ENCODE measurements at places on chromosomes 11 and 22.
A peak's percentile ranks its signal among the peaks of the same experiment; 100 is the strongest.

DNA sequence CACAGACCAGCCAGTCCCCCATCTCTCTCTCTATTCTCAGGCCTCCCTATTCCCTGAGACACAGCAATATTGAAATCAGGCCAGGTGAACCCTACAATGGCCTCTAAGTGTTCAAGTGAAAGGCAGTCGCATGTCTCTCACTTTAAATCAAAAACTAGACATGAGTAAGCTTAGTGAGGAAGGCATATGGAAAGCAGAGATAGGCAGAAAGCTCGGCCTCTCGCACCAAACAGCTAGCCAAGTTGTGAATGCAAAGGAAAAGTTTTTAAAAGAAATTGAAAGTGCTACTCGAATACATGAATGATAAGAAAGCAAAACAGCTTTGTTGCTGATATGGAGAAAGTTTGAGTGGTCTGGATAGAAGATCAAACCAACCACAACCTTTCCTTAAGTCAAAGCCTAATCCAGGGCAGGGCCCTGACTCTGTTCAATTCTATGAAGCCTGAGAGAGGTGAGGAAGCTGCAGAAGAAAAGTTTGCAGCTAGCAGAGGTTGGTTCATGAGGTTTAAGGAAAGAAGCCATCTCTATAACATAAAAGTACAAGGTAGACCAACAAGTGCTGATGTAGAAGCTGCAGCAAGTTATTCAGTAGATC is 19.8 kb upstream of the MPZL2 start:
- no peak for DNase-seq

GRCh38 chr11:8033305-8034105 is 46.4 kb downstream of the EIF3F start:
- DNase-seq: peak; percentile 68

GRCh38 chr22:43275545-43276317 is 67.4 kb downstream of the SCUBE1 start:
- no peak for DNase-seq

- DNase-seq: no peak
Observed at GRCh38 chr11:46235777-46236688, 41.4 kb upstream of the CREB3L1 start.

DNA sequence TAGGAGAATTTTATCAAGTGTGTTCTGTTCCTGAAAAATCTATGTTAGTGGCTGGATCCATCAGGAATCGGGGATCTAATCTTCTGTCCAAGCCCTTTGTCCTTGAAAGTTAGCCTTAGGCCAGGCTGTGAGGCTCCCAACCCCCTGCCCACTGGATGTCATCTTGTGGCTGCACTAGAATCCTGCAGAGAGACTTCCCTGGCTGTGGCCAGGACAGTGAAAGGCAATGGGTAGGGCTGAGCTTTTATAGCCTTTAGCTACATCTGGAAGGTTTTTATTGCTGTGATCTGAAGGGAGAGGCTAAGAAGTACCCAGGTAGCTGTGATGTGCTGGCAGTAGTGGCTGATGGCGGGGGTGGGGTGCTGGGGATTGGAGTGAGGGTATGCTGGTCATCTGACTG is 2.1 kb downstream of the OAF start:
- no peak for DNase-seq

DNA sequence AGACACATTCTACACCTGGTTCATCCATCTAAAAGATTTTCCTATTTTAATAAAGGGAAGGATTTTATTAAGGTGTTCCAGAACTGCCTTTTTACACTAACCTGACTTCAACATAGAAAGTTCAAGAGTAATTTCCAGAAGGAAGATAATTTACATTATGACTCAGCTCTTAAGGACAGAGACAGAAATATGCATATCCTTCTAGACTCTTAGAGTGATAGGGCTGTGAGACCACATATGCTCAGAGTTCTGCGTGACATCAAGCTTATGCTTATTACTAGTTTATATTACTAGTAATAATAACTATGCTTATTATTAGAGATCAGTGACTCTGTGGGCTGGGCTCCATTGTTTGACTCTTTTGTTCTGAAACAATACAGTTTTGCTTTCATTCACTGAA is 4.6 kb downstream of the PDGFD start:
- DNase-seq: no peak

DNA sequence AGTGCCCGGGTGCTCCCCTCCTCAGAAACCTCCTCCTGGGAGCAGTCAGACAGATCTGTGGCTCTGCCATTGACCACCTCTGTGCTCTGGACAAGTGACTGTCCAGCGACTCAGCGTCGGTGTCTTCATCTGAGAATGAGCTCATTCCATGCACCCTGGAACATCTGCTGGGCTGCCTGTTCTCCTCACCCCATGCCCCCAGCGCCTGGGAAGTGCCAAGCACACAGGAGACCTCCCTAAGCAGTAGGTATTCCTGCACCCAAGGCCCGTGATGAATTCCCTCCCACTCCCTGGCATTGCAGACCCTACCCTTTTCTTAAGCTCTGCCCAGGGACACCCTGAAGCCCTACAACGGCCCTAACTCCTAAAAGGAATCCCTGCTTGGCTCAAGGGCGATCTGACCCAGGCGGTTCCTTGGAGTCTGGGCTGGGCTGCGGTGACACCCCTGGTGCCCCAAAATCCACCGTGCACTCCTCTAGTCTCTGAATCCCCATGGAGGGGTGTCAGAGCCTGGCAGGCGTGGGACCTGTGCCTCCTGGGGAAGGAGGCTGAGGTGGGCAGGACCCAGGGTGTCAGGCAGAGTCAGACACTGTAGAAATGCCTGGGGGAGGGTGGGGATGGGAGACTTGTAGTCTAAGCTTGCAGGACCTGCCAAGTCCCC is 92.0 kb downstream of the CEP164 start:
- no peak for DNase-seq

DNA sequence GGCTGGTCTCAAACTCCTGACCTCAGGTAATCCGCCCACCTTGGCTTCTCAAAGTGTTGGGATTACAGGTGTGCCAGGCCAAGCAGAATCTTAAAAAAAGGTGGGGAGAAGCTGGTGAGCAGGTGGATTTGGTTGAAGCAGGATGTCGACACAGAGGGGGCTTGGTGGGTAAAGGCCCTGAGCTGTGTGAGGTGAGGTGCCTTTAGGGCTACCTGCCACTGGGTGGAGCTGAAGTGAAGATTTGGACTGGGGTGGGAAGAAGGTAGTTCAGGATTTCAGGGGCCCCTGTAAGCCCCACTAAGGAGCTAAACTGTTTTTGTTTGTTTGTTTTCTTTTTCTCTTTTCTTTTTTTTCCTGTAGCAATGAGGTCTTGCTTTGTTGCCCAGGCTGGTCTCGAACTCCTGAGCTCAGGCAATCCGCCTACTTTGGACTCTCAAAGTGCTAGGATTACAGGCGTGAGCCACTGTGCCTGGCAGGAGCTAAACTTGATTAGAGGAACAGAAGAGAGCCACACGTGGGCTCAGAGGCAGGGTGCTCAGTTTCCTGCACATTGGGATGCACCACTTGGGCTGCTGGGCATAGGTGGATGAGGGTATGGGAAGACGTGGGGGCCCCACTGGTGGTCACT is 6.0 kb downstream of the P2RX6 start:
- DNase-seq: peak; percentile 70

DNA sequence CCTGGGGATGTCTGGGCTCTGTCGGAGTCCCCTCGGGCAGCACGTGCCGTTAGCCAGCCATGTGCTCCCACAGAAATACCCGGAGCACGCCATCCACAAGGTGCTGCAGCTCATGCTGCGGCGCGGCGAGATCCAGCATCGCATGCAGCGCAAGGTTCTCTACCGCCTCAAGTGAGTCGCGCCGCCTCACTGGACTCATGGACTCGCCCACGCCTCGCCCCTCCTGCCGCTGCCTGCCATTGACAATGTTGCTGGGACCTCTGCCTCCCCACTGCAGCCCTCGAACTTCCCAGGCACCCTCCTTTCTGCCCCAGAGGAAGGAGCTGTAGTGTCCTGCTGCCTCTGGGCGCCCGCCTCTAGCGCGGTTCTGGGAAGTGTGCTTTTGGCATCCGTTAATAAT is 24.1 kb downstream of the MCM5 start:
- no peak for DNase-seq

DNA sequence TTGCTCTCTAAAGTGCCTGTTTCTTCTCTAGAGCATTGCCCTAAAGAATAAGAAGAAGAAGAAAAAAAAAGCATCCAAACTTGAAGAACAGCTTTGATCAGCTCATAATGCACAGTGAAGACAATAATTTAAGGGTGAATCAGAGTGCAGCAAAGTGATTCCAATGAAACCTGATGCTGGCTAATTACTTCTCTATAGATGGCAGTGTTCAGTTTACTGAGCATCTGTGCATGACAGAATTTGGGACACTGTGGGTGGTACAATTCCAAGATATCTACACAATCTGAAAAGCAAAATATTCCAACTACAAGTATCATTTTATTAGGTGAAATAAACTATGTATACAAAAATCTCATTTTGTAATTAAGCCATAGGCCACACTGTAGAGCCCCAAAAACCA is 450.5 kb upstream of the CCDC90B start:
- peak; percentile 46 for DNase-seq

DNA sequence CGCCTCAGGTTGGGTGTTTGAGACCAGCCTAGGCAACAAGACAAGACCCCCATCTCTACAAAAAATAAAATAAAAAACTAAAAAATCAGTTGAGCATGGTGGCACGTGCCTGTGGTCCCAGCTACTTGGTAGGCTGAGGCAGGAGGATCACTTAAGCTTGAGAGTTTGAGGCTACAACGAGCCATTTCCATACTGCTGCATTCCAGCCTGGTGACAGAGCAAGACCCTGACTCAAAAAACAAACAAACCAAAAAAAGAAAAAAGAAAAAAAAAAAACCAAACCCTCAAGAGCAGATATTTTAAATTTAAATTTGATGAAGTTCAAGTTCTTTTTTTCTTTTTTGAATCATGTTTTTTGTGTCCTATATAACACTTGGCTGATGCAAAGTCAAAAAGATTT is 7.2 kb upstream of the CCDC83 start:
- no peak for DNase-seq

DNA sequence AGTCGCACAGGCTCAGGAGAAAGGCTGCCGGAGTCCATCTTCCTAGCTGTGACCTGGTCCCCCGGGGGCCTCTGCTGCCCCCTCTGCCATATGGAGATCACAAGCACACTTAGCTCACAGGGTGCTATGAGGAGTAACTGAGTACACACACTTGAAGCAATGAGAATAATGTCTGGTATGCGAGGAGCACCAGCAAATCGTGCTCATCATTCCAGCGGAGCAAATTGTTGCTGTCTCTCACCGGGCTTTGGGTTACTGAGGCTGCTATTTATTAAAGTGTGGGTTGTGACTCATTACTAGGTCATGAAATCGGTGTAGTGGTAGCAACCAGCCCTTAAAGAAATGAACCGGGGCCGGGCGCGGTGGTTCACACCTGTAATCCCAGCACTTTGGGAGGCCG is 48.1 kb upstream of the EIF3D start:
- no peak for DNase-seq

GRCh38 chr11:111586388-111586831 is 15.8 kb upstream of the SIK2 start:
- peak; percentile 74 for DNase-seq

DNA sequence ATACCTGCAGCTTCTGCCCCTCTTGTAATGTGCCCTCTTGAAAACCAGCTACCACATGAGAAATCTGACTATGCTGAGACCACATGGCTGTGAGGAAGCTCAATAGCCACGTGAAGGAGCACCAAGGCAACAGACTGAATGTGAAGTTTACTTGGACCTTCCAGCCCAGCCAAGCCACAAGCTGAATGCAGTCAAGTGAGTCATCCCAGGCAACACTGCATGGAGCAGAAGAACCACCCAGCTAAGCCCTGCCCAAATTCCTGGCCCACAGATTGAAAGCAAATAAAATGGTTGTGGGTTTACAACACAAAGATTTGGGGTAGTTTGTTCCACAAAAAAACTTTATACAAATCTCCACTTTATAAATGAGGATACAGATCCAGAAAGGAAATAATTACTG is 114.5 kb downstream of the TIMP3 start:
- DNase-seq: no peak

DNA sequence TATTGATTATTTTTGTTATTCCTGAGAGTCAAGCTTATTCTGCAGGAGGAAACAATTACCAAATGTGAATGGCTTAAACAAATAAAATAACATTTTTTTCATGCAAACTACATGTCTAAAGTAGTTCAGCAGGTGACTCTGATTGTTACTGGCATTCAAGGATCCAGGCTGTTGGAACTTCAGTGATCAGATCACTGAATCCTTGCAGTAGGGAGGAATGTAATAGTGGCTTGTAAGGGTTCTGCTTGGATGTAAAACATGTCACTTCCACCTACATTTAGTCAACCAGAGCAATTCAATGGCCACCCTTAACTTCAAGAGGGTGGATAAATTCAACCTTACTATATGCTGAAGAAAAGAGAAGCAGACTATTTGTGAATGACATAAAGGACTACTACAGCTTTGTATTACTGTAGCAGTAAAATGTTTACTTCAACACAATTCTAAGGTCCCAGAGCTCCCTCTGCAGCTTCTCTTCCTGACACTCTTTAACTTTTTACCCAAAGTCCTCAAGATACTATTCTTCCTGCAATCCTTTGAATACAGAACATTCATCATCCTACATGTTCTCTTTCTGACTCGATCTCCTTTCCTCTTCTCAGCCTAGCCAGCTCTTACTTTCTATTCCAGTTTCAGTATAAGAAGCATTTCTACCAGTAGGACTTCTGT is 284.0 kb downstream of the LRRC4C start:
- DNase-seq: no peak

- no peak for DNase-seq
Observed at GRCh38 chr22:28132466-28132865, 213.4 kb upstream of the PITPNB start.

DNA sequence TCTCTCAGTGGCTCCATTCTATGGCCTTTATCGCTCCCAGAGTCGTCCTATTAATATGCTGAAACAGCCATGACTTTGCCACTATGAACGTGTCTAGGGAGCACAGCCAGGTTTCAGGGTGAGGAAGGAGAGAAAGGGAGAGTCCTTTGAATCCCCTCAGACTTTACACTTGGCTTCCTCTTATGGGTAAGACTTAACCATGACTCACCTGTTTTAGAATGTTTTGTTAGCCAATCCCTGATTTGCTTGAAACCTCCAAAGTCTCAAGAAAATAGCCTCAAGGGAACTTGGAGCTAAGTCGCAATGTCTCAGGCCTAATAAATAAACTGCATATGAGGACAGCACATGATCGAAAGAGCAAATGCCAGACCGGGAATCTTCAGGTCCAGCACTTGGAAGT is 131.2 kb upstream of the RCN1 start:
- DNase-seq: no peak

- no peak for DNase-seq
Observed at GRCh38 chr22:36891646-36892045, 21.8 kb upstream of the CSF2RB start.

- no peak for DNase-seq
Observed at GRCh38 chr22:31881200-31881599, 63.1 kb upstream of the YWHAH start.

GRCh38 chr11:35717520-35717919 is 54.9 kb downstream of the TRIM44 start:
- DNase-seq: peak; percentile 72

- DNase-seq: no peak
Observed at GRCh38 chr11:75910426-75911145, 95.6 kb downstream of the UVRAG start.

- no peak for DNase-seq
Observed at GRCh38 chr11:65136515-65137096, 2.3 kb upstream of the SYVN1 start.
